ENCODE measurements at places on chromosomes 3 and 15.

DNA sequence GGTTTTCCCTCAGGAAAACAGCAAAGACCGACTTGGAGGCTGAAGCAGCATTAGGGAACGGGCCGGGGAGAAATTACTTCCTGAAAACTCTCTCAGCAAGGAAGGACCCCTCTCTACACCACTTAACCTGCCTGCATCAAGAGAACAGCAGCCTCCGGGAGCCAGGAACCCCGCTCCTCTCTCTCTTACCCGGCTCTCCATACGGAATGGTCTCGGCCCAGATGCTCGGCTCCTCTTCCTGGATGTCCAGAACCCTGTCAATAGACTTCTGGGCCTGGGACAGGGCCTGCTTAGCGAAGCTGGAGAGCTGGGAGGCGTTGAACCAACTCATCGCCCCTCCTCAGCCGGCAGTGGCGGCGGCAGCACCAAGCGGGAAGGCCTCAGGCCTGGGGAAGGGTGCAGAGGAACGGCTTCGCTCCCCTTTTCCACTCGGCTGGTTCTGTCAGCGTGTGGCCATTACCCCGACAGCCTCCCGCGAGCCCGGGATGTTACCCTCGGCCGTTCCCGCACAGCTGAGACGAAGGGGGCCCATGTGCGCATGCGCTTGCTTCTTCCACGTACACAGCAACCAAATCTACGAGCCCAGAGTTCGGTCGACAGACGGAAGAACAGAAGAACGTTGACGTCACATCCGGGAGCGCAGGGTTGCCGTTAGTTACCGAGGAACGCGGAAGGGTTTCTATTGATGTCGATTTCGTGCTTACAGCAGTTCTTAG is at the start of gene TMF1:
Gene TMF1 (minus strand): TSS at position 578 of the 716 bp plus-strand sequence. CDS start 247 bp downstream, at position 331.
- peak; percentile 99 for DNase-seq

- DNase-seq = peak; percentile 29
Observed at GRCh38 chr3:74531491-74531890, 83.0 kb downstream of the CNTN3 start.

DNA sequence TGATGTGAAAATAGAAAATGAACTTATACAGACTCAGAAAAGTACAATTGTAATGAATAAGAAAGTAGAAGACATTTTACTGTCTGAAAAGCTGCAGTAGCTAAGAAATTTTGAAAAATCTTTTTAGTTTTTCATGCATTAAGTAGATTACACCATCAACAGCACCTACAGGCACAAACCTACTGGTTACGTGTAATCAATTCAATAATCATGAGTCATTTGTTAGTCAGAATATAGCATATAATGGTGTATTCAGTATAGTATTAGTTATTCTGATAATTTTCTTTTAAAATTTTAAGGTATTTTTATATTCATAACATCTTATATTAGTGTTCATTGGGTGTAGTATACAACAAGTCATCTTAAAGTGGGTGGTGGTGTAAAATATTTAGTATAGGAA is 550.5 kb upstream of the GBE1 start:
- DNase-seq = no peak

GRCh38 chr3:64685800-64686445 is 1.9 kb downstream of the ADAMTS9 start:
- DNase-seq = peak; percentile 68

- no peak for DNase-seq
Observed at GRCh38 chr3:69008980-69009379, 4.5 kb downstream of the EOGT start.

GRCh38 chr3:117842086-117842485 is 1132.5 kb downstream of the TUSC7 start:
- DNase-seq = no peak

DNA sequence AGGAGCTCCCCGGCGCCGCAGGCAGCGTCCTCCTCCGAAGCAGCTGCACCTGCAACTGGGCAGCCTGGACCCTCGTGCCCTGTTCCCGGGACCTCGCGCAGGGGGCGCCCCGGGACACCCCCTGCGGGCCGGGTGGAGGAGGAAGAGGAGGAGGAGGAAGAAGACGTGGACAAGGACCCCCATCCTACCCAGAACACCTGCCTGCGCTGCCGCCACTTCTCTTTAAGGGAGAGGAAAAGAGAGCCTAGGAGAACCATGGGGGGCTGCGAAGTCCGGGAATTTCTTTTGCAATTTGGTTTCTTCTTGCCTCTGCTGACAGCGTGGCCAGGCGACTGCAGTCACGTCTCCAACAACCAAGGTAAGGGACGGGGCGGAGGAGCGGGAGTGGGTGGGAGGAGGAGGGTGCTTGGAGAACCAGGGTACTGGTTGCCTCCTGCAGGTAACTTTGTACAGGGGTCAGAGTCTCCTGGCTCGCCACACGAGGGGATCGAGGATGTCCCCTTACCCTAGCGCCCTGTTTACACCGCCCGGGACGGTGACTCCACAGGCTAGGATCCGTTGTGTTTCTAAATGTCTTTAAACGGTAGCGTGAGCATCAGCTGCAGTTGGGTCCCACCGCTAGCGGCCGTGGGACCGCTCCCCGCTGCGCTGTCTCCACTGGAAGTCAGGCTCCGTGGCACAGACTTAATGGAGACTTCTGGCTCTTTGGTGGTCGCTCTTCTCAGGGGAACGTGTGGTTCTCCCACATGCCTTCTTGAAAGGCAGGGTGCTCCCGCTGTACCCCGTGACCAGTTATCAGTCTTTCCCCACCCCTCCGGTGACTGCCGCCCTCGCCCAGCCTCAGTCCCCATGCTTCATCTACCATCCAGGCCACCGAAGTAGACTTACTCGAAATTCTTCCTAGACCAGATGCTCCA is 515 bp downstream of the EPHA6 start:
- no peak for DNase-seq
